CD4-positive, alpha-beta T cell treated with Interferon alpha-2 for 1 hour (primary cell): ENCODE measurements at places on chromosomes 7 and 10.

GRCh38 chr7:79982141-79982770 lies 152.4 kb upstream of the GNAI1 start:
- DNase-seq: no peak

DNA sequence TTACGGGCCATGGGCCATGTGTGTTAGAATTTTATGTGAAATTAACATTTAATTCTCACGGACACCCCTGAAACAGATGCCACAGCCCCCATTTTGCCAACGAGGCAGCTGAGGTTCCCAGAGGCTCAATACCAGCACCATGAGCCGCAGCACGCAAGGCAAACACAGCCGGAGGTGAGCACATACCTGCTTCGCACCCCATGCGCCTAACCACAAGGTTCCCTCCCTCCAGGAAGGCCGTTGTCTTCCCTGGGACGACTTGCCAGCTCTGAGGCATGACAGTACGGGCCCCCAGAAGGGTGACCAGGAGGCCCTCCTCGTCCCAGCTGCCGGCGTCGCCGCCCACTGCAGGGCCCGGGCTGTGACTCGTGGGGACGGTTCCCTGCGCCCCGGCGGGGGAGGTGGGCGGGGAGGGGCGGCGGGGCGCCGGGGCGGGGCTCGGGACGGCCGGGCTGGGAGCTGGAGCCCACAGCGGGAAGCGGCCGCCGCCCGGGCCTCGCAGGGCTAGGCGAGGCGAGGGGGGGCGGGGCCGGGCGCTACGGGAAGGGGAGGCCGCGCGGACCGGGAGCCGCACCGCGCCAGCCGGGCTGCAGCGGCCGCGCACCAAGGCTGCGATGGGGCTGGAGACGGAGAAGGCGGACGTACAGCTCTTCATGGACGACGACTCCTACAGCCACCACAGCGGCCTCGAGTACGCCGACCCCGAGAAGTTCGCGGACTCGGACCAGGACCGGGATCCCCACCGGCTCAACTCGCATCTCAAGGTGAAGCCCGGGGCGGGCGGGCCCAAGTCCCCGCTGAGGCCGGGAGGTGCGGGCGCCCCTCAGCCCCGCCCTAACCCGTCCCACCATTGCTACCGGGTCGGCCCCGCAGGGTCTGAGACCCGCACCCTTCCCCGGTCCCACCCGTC lies at the start of gene CAV2:
Gene CAV2 (plus strand): TSS at position 571 of the 910 bp plus-strand sequence. CDS start 44 bp downstream, at position 615.
- no peak for DNase-seq

GRCh38 chr10:98917828-98918227 lies 317.8 kb downstream of the HPSE2 start:
- no peak for DNase-seq

- no peak for DNase-seq
These were observed 197.2 kb upstream of the SH2B2 start for GRCh38 chr7:102089175-102090098.

- no peak for DNase-seq
These were observed 30.3 kb downstream of the ADCYAP1R1 start for GRCh38 chr7:31082447-31082846.

DNA sequence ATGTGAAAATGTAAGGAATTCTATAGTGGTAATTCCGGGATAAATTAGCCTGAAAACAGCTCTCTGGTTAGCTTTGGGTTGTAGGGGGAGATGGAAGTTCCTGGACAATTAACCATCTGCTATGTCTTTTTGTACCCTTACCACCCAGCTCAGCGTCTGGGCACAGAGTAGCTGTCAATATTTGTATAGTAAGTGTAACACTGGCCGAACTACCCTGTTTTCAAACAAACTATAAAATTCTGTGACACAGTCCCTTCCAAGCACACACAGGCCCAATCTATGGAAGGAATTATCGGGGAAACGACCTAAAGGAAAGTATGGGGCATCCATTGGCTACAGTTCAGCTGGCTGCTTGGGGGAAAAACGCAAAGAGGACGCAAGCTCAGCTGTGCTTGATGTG lies 869 bp upstream of the LHFPL3 start:
- DNase-seq: no peak

- no peak for DNase-seq
These were observed 354.1 kb downstream of the TNS3 start for GRCh38 chr7:47227762-47228177.

- no peak for DNase-seq
These were observed 8.7 kb downstream of the ABLIM1 start for GRCh38 chr10:114649217-114649903.

DNA sequence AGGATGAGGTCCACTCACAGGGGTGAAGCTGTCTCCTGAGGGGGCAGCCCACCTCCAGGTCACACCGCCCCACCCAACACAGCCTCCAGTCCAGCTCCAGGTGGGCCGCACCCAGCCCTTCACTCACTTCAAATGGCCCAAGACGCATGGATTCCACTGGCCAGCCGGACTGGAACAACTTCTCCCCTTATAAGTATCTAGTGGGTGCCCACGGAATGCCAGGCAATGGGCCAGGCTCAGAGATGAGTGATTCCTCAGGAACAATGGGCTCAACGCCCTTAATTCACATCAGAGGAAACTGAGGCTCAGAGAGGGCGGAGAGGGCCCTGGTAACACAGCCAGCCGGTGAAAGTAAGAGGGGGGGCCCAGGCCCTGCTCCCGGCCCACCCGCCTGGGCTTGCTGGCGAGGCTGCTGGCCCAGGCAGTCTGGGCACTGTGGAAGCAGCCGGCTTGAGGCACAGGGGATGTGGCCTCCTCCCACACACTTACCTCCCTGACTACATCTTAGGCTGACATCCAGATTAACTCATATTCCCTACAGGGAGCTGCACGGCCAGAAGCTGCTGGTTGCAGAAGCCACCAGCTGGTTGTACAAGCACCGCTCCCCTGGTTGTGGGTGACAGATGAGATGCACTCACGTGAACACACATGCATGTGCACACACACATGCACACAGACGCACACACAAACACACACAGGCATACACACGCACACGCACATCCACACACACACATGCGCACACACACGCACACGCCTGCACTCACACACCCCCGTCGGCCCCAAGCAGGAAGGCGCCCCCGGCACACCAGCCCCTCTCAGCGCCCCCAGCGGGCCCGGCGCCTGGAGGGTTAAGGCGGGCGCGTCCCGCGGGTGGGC lies 1.0 kb upstream of the FAM20C start:
- DNase-seq: no peak

- DNase-seq: no peak
These were observed 59.3 kb upstream of the IGFBP3 start for GRCh38 chr7:45980181-45980905.

DNA sequence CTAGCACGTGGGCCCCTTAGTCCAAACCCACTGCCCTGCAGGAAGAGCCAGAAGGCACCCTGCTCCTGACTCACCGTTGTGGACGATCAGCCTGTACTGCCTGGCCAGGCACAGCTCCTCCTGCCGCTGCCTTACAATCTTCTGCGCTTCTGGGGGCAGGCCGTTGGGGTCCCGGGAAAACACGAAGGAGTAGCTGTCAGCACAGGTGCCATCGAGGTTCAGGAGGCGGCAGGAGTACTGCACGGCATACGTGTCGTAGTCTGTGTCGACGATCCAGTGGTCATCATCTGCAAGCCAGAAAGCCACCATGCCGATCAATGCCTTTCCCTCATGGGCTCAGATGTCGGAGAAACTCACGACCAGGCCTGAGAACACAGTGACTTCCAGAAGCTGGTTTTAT lies 7.3 kb downstream of the RBP4 start:
- no peak for DNase-seq

DNA sequence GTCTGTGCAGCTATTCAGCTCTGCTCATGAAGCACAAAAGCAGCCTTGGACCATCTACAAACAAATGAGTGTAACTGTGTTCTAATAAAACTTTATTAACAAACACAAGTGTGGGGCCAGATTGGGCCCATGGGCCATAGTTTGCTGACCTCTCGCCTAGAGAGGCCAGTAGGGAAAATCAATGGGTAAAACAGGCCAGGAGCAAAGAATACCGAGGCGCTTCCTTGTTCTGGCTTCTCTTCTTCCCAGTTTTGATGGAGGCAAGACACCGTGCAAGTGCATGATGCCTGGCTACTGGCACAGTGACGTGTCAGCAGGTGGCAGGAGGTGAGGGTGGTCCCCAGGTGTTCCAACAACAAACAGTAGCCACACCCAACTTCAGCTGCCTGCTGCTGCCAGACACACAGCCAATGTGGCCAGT lies 94.3 kb upstream of the SDK1 start:
- no peak for DNase-seq

DNA sequence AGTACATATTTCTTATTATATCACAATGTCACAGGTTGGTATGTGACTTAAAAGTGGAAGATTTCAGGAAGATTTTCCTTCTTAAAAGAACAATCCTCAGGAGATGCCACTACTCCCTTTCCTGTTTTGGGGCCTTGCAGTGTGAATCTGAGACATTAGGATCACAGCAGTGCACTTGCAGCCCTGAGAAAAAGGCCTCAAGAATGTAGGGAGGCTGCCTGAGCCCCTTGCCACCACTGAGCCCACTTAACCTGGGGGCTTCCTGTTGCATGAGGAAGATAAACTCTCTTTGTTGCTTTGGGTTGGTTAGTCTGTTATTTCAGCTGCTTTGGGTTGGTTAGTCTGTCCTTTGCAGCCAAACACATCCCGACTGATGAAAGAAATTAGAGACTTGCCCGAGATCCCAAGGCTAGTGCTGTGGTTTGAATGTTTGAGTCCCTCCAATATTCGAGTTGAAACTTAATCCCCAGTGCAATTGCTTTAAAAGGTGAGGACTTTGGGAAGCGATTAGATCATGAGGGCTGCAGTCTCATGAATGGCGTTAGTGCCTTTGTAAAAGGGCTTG lies 151.3 kb upstream of the SP4 start:
- no peak for DNase-seq

DNA sequence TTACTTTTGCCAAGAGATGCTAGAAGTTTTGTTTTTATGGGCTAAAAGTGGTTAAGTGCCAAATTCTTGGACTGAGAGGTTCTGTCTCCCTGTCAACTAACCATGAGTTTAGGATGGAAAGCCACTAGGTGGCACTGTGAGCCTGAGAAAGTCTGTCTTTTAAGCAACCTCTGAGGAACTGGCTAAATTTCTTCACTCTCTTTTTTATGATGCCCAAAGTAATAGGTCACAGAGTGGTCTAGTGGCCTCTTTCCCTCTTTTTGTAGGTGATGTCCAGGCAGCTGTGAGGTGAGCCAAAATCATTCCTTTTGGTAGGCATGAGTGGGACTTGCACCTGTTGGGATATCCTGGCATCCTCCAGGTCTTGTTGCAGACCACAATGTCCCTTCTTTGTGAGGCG lies 56.8 kb downstream of the SND1 start:
- DNase-seq: peak; percentile 73

GRCh38 chr10:2263561-2263960 lies 526.2 kb upstream of the ADARB2 start:
- no peak for DNase-seq

DNA sequence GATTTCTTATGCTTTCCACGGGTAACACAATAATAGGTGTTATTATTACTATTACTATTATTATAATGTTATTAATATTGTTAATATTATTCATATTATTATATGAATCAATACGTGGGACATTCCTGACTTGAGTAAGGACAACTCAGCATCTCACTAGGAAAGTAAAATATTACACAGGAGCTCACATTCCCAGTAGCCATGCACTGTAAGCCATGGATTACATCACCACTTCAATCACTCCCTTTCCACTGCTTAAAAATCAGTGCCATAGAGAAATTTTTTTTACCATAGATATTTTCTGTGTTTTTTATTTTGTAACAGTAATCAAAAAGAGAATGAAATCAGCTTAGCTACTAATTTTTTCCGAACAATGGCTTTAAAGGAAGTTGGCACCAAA lies 68.5 kb upstream of the DGKI start:
- DNase-seq: no peak

DNA sequence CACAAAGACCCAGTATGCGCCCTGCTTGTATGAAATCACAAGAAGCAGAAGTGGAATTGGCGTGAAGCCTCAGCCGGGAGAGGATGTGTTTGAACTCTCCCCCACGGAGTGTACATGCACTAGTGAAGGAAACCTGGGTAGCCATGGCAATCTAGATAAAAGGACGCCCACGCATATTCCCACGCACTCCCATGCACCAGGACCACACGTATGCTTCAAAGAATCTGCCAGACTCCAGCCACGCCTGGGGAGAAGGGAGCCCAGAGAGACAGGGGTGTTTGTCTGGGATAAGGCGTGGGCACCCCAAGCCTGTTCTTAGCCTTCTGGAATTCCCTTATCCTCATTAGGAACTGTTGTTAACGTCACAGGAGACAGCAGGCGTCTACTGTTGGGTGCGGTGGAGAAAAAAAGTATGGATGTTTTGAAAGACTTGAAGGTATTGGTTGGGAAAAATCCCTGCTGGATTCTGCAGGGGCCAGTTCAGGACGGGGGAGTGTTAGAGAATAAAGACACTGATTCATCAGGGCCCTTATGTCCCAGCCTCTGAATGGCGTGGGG lies 28.9 kb upstream of the ECHDC3 start:
- DNase-seq: no peak

DNA sequence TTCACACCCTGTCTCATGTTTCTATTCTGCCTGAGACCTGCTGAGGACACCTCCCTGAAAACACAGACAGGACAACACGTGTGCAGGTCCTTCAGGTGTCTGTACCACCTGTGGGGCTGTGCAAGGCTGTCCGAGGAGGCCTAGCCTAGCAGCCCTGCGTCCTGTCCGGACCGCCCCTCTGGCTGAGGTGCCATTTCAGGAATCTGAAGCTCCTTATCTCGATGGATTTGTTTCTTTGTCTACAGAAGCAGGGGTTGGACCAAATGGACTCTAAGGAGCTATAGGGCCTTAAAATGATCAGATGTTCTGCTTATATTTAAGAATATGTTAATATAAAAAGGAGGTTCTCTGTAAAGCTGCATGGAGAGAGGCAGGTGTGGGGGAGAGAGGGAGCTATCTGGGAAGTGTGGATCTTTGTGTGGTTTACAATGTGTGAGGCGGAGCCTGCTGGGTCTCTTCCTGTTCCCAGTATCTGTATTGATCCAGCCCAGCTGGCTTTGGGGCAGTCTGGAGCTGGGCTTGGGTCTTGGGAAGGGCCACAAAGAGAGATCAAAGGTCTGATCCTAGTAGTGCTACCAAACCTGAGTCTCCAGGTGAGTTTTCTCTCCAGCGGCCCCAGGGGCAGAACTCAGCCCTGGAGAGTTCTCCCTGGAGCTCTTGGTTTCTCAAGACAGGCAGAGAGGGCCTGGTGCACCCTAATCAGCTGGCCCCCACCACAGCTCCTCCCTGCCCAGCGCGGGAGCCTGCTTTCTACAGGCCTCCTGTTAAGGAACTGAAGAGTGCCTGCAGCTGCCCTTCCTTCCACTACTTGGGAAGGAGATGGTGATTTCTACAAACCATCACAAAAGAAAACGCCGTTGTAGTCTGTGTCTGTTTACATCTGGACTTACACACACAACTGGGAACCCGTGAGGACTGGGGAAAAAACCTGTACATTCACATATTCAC lies 3.4 kb upstream of the MNX1 start:
- no peak for DNase-seq

DNA sequence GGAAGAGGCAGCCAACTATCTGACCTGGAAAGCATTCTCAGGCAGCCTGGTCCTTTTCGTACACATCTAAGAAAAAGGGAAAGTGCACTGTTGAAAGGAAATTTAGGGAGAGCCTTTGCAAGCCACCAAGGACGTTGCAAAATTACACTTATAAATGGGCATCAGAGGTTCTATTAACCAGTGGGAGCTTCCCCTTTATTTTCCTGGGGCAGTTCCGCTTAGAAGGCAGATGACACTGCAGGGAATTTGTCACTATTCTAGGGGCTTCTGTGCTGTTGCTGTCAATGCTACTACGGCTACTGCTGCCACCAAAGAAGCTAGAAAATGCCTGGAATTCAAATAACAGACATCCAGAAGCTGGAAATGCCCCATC lies 79.6 kb upstream of the AUTS2 start:
- DNase-seq: no peak

GRCh38 chr10:26543567-26544306 lies 105.6 kb downstream of the APBB1IP start:
- no peak for DNase-seq
